Bone marrow (tissue), 2 donors: ENCODE measurements at places on chromosomes 3 and 15.
A peak's percentile ranks its signal among the peaks of the same experiment; 100 is the strongest.

DNA sequence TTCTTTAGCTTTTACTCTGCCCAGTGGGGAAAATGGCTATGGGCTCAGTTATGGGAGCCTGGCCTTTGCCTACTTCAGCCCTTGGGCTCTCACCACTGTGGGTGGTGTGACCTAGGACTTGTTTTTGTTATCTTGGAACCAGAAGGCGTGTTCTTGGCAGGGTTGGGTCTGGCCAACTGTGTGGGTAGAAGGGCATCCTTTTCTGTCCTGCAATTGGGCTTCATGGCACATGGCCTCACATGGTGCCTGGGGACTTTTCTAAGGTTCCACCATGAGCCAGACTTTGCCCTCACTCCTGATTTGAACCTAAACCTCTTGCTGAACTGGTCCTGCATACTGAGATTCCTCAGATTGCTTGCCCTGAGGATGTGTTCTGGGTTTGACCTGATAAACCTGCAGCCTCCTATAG is 1.7 kb downstream of the GLYCTK start:
- DNase-seq, result no peak

GRCh38 chr3:105858017-105858416 is 10.8 kb downstream of the CBLB start:
- no peak for DNase-seq

GRCh38 chr3:13420831-13421765 is 976 bp upstream of the NUP210 start:
- DNase-seq, result no peak

GRCh38 chr3:138873471-138874278 is 38.9 kb upstream of the PIK3CB start:
- DNase-seq, result peak; percentile 14
